ENCODE measurements at places on chromosomes 4 and X.

- no peak for DNase-seq
These were observed 48.8 kb downstream of the IGFBP7 start for GRCh38 chr4:57061395-57061794.

DNA sequence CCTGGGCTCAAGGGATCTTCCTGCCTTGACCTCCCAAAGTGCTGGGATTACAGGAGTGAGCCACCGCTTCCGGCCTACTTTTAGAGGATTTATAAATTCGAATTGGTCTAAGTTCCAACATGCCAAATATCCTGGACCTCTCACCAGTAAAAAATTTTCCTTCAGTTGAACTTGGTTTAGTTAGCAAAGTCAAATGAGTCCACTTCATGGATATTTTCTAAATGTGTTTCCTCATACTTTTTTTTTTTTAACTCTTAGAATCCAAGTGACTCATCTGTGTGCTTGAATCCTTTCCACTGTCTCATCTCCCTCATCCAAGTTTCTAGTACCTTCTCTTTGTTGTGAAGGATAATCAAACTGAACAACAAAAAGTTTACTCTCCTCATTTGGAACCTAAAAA is 49.7 kb downstream of the RBM47 start:
- DNase-seq: no peak

GRCh38 chr4:81069706-81070331 is 39.3 kb downstream of the BMP3 start:
- DNase-seq: peak; percentile 48

DNA sequence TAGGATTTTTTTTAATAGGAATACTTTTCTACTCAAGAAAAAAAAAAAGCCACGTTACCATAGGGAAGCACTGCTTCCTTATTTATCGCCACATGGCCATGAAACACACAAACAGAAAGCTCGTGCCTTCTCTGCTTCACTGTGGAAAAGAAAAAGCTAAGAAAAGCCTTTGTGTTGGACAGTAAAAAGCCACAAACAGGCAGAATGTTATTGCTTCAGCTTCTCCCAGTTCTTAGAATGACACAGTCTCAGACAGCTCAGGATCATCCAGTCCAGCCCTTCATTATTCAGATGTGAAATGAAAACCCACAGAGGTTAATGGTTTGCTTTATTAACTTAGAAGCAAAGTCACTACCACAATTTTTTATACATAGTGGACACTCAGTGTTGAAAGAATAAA is 181.6 kb upstream of the NOCT start:
- DNase-seq: no peak

All from stimulated activated naive CD8-positive, alpha-beta T cell treated with anti-CD3 and anti-CD28 coated beads, Interleukin-15, Interleukin-2, amounts not matched to agents 100 U/mL and 50 U/mL, for 24 hours (primary cell).